Left colon (tissue), 2 donors: ENCODE measurements at places on chromosomes 3 and 15. TPM values are rescaled to one million over a fixed set of nuclear protein-coding genes. Genes with fewer than 3 reads are reported as not detected.

- DNase-seq: no peak
Observed at GRCh38 chr15:48507416-48508065, 138.0 kb downstream of the FBN1 start.

SMAD6 gene
- 9.6 TPM for total RNA-seq

DNA sequence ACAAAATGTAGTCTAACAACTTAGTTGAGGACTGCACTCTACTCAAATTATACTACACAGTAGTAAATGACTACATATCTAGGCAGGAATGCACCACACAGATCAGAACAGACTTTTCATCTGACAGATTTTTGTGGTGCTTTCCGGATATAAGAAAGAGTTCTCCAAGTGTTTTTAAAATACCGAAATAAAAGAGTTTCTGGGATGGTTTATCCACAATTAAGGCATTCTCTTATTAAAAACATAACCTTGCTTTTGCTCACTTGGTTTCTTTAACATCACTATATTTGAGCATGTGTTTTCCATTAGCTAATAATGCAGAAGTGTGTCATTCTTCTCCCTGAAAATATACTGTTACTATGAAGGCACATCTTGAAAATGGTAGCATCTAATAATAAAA lies 132.9 kb downstream of the MAGI1 start:
- no peak for DNase-seq

GRCh38 chr3:151839313-151839631 lies 25.4 kb downstream of the AADAC start:
- no peak for DNase-seq

- DNase-seq: no peak
Observed at GRCh38 chr3:59391131-59391530, 341.3 kb upstream of the CFAP20DC start.

DNA sequence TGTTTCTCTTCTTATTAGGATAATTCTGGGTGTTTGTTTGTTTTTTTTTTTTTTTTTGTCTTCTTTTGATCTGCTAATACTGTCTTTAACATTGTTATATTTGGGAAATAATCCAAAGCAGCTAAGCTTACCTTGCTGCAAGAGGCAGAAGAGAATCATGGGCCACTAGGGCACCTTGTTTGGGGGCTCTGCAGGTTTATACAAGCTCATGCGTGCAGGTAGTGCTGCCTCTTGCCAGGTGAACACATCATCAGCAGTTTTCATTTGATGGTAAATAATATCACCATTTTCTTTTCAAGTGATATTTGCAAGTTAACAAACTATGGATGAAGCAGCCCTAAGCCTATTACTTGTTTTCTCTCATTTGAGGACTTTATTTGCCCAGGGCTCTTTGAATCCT lies 37.9 kb downstream of the MAP3K13 start:
- no peak for DNase-seq

GRCh38 chr15:35721751-35722150 lies 175.8 kb upstream of the DPH6 start:
- no peak for DNase-seq

DNA sequence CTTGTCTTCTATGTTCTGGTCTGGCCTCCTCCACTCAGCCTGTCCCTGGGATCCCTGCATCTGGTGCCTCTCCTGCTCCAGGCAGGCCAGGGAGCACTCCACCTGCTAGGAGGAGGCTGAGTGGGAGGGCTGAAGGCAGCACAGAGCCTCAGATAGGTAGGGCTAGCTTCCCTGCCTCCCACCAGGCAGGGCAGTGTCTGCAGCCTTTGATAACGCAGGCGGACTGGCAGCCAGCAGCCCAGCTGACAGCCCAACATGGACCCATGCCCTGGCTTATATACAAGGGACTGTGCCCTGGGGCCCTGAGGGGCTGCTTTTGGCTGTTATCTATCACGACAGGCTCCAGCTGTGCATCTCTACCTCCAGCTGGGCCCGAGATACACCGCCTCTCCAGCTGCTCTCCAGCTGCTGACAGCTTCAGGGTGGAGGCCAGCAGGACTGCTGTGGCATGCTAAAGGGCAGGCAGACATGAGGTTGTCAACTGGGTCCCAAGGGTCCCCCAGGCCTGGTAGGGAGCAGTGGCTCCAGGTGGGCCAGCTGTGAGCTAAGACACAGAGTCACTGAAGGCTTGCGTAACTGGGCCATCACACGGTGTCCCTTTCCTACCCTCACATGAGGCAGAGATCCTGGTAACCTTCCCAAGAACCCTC lies 5.2 kb upstream of the CLK3 start:
- no peak for DNase-seq

GRCh38 chr15:96344706-96345559 lies 14.4 kb downstream of the NR2F2 start:
- peak; percentile 5 for DNase-seq

DNA sequence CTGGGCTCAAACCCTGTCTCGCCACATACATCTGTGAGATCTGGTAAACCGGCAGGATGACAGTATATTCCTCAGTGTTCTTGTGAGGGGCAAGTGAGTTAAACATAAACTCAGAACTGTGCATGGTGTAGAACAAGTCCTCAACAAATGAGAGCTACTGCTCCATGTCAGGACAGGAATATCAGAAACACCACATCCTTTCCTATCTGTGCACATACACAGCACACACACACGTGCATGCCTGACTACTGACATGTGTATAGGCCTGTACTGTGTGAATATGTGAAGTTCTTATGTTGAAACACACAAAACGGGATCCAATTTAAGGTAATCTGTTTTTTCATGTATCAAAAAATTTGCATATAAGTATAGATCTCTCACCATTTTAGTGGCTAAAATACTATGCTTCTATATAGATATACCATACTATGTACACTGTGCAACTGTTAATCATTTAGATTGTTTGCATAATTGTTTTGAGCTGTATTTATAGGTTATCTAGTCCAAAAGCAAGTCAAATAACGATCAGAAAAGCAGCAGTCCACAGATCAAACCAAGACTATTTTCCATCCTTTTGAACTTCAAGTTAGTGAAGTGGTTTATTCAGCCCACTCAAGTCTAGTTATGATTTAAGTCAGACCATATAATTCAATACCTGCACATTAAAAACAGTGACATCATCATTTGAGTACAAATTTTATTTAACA lies 44.8 kb downstream of the CCR4 start:
- DNase-seq: no peak

DNA sequence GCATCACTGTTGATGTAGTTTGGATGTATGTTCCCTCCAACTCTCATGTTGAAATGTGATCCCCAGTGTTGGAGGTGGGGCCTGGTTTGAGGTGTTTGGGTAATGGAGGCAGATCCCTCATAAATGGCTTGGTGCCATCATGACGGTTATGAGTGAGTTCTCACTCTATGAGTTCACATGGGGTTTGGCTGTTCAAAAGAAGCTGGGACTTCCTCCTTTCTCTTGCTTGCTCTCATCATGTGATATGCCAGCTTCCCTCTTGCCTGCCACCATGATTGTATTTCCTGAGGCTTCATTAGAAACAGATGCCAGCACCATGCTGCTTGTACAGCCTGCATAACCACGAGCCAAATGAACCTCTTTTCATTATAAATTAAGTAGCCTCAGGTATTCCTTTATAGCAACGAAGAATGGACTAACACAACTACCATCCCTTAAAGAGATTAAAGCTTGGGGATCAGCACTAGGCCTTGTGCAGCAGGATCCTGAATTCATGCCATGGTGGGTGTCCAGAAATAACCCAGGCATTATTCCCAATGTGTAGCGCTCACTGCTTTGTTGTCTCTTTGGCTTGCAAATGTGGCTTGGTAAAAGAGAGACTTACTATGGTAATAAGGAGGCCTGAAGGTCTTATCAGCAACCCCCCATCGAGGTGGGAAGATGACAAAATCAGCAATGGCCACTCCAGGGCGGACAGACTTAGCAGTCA lies 41.9 kb downstream of the NDUFB4 start:
- no peak for DNase-seq

TMC3 gene
- not detected for total RNA-seq

DNA sequence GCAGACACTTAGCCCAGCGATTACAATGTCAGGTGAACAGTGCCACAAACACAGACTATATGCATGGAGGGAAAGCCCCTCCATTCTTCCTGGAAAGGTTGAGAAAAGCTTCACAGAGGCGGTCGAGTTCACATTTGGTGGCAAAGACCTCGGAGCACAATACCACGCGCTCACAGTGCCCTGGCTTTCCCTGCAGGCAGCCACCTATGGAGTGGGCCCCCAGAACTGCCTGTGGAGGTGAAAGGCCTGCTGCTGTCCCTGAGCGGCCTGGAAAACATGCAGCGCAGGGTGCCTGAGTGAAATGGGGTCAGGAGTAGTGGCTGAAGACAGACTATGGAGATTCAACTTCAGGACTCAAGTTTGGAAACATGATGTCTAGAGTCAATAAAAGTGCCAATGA lies 26.9 kb downstream of the PDIA5 start:
- no peak for DNase-seq

GRCh38 chr3:27500035-27500434 lies 15.9 kb upstream of the SLC4A7 start:
- no peak for DNase-seq

GRCh38 chr3:169295912-169296570 lies 367.5 kb downstream of the MECOM start:
- no peak for DNase-seq

GLDN gene
- 3.2 TPM for total RNA-seq

IL20RB gene
- 1.3 TPM for total RNA-seq

- no peak for DNase-seq
Observed at GRCh38 chr15:84991014-84991712, 9.5 kb downstream of the PDE8A start.

FBLN2 gene
- total RNA-seq: 22.8 TPM

C3orf80 gene
- 1.9 TPM for total RNA-seq

STXBP5L gene
- total RNA-seq: 0.21 TPM

DNA sequence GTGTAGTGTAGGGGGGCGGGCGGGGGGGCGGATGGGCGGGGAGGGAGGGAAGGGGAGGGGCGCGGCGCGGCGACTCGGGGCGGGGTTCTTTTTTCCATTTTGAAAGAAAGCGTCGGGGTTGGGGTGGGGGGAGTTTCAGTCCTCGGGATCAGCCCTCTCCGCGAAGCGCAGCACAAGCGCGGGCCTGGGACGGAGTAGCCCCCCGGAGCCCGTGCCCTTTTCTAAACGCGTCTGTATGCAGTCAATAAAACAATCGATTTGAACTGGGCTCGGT lies 6.1 kb downstream of the ISLR2 start:
- DNase-seq: no peak

ADAMTSL3 gene
- total RNA-seq: 1.6 TPM

DNA sequence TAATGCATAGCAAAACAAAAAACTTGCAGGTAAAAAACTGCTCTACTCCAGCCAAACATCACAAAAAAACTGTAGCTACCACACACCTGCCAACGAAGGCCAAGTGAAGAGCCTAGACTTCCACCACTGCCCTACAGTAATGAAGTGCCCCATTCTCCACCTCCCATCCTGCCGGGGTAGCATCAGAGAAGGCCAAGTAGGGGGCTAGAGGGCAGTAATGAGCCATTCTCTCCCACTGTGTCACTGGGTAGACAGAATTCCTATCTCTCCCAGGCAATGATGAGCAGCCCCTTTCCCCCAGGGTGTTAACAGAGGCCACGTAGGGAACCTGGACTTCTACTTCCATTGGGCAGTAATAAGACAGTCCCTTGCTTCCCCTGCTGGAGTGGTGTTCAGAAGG lies 9.5 kb downstream of the SEC22C start:
- DNase-seq: no peak

DNA sequence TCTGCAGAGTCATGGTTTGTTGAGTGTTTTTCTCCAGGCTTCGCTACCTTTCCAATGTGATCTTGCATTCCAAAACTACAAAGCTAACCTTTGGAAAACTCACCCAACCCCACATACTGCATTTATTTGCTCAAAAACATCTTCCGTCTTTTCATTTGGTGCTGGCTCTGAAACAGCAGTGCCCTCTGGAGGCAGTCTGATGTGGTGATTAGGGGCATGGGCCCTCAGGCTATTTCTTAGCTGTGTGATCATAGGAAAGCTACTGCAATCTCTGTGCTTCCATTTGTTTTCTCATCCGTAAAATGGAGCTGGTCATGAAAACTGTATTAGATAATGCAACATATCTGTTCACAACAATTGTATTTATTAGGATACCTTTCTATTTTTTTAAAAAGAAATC lies 47.0 kb downstream of the MTHFS start:
- DNase-seq: no peak

- no peak for DNase-seq
Observed at GRCh38 chr15:38021259-38021658, 86.8 kb downstream of the TMCO5A start.

DNA sequence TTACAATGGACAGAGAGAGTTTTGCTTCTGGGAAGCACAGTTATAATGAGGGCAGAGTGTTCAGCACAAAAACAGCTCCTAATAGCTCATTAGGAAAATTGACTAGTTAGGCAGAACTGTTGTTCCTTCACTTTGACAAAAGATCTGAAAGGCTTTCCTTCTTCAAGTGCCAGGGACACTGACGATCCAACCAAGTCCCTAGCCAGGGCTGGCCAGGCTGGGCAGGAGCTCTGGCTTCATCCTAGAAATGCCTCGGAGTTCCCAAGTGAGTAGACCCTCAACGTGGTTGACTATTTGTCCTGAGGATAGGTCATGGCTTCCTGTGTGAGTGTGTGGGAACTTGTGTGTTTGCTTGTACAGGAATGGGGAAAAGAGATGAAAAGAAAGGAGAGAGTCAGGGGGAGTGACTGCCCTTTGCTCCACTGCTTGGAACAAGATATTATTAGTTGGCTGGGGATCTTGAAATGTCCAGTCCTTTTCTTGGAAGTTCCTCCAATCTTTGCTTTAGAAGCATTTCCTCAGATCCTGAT lies 617.9 kb downstream of the NTRK3 start:
- DNase-seq: no peak

DNA sequence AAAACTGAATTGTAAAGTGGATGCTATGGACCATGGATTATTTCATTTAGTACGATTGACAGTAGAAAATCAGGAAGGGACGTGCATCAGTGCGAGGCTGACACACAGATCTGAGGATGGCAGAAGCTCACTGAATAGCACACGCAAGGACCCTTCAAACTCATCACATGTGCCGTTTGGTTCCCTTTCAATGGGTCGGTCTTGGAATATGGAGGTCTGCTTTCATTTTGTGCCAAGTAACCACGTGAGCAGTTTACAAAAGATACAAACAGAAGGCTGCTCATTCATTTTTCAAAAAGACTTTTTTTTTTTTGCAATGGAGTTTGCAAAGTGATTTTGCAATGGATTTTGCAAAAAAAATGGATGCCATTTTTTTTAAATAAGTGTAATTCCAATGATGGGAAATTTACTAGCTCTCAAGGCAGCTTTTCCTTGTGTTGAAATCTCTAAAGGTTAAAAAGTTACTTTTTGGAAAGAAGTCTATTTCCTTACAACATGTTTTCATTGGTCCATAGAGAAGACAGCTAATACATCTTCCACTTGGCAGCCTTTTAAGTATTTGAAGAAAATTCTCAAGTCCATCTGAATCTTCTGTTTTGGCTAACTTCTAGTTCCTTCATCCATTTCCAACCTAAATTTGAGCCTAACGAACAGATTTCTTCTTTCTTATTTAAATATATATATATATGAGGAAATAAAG lies 392.3 kb upstream of the TPRG1 start:
- no peak for DNase-seq

ALCAM gene
- total RNA-seq: 21.4 TPM

FAM43A gene
- 29.1 TPM for total RNA-seq

DNA sequence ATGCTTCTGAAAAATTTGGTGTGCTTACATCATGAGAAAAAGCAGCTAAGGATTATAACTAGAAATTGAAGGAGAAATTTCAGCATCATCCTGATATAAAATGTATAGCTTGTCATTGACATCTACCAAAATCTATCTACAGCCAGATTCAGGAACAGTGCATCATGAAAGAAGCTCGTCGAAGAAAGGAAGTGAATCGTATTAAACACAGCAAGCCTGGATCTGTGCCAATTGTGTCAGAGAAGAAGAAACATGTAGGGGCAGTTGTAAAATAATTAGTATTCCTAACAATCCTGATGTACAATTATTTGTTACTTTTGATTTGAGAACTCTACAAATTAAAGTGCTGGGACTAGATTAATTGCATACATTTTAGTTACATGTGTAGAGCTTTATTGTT lies 37.2 kb downstream of the AP4E1 start:
- no peak for DNase-seq
